GM10248 (cell line): ENCODE measurements at places on chromosomes 4 and X.

- no peak for DNase-seq
Measured at GRCh38 chrX:135625995-135626394, 87.4 kb upstream of the CT45A1 start.

GRCh38 chrX:150698981-150699380, 5.8 kb downstream of the MTMR1 start:
- DNase-seq, result no peak

- DNase-seq, result no peak
Measured at GRCh38 chr4:132276989-132277388, 872.1 kb upstream of the PCDH10 start.

- DNase-seq, result no peak
Measured at GRCh38 chr4:89334311-89334710, 26.7 kb upstream of the GPRIN3 start.

- DNase-seq, result no peak
Measured at GRCh38 chr4:8328866-8329559, 59.5 kb downstream of the HTRA3 start.

DNA sequence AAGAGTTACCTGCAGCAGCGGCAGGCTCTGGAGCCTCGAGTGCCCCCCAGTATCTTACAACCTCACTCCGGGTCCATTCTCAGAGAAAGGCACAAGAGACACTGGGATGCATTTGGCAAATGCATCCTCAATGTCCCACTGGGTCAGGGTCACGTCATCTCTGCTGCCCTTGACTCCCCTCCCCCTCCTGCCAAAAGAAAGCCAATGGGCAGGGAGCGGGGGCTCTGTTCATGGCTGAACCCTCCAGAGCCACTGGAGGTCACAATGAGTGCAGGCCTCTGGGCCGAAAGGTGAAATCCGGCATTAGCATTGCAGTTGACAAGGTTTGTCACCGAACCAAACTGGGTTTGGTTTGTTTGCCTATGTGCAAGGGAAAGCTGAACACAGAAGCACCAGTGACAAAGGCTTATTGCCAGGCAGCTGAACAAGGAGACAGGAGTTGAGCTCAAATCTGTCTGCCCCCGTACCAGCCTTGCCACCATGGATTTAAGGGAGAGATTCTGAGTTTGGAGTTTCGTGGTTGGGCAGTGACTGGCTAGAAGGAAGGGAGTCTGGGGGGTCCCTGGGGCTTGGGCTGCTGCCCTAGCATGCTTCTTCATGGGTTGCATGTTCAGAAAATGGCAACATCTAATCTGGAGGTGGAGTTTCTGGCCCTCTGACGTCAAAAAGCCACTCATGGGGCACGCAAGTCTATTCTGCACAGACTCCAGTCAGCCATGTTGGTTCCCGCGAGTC, 64.3 kb downstream of the HTRA3 start:
- no peak for DNase-seq

GRCh38 chrX:17831255-17831654, 29.8 kb downstream of the RAI2 start:
- DNase-seq, result no peak

- no peak for DNase-seq
Measured at GRCh38 chr4:153447175-153447905, 18.8 kb upstream of the TMEM131L start.

- no peak for DNase-seq
Measured at GRCh38 chr4:15575966-15576365, 79.2 kb downstream of the FBXL5 start.

DNA sequence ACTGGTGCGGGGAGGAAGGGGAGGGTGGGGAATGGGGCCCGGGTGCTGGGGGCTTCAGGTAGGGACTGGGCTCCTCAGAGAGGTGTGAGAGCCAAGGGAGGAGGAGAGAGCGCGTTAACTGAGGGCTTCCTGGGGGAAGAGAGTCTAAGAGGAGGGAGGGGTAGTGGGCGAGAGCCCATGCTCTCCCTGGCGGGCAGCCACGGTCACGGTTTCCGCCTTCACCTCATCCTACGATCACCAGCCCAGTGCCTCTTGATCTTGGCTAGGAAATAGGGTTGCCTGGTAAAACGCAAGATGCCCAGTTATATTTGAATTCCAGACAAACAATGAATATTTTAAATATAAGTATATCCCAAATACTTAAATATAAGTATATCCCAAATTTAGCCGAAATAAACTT, 60.8 kb upstream of the GRPEL1 start:
- DNase-seq, result no peak

DNA sequence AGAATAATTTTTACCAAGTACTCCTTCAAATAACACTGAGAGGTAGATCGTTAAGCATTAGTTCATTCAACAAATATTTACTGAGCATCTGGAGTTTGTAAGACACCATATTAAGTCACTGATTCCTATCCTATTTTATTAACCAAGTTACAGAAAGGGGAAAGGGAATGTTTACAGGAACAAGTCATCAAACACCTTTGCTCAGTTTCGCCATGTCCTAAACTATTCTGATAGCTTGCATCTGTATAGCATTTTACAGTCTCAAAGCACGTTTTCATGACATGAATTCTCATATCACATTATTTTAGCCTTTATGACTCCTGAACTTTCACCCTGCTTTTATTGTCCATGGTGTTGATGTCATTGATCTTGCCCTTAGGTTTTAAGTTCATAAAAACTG, 89.2 kb downstream of the AREG start:
- DNase-seq, result no peak

DNA sequence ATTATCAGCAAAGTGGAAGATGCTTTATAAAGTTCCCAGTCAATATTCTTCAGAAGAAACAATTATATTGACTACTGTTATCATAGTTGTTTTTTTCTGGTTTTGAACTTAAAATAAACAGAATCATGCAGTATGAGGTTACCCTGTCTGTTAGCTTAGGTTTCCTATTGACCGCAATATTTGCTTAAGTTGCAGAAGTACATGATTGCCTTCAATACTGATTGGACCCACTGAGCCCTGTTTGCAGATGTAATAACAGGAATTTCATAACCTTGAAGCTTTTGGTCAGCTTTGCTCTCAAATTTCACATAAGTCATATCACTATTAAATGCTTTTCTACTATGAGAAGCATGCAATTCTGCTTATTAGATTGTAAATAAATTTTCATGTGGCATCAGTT, 229.1 kb upstream of the FSTL5 start:
- no peak for DNase-seq

DNA sequence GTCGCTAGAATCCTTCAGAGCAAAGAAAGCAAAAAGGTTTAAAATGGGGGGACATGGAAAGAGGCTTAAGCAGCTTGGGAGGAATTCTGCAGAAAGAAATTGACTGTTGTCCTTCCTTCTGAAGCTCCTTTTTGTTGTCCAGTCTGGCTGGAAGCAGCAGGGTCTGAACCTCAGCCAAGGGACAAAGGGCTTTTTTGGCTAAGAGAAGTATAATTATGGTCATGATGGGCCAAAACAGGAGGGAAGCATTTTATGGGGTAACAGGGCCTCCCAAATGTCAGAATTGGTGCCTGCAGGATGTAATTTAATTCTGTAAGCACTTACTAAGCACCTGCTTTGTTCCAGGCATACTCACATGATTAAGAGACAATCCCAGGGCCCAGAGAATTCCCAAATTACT, 74.2 kb upstream of the CPEB2 start:
- no peak for DNase-seq

DNA sequence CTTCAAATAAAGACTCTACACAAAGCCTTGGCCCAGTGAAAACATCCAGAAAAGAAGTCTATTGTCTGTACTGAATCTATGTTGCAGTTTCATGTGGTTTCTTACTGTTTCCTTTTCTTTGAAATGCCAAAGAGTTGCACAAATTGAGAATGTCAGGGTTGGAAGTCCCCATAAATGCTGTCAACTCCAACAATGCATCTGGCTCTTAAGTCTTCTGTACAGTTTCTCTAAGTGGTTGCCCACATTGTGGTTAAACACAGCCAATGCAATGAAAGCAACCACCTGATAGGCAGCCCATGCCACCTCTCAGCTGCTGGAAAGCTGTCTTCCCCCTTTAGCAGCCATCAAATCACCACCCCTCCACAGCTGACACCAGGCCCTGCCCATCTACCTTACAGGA, 67.2 kb upstream of the C1GALT1C1 start:
- no peak for DNase-seq

- no peak for DNase-seq
Measured at GRCh38 chr4:41205854-41206460, 8.4 kb downstream of the APBB2 start.
